Tongue (tissue), 3 donors: ENCODE measurements at places on chromosomes 2 and 18.

GRCh38 chr2:213764849-213765248, 480.6 kb downstream of the SPAG16 start:
- no peak for DNase-seq

DNA sequence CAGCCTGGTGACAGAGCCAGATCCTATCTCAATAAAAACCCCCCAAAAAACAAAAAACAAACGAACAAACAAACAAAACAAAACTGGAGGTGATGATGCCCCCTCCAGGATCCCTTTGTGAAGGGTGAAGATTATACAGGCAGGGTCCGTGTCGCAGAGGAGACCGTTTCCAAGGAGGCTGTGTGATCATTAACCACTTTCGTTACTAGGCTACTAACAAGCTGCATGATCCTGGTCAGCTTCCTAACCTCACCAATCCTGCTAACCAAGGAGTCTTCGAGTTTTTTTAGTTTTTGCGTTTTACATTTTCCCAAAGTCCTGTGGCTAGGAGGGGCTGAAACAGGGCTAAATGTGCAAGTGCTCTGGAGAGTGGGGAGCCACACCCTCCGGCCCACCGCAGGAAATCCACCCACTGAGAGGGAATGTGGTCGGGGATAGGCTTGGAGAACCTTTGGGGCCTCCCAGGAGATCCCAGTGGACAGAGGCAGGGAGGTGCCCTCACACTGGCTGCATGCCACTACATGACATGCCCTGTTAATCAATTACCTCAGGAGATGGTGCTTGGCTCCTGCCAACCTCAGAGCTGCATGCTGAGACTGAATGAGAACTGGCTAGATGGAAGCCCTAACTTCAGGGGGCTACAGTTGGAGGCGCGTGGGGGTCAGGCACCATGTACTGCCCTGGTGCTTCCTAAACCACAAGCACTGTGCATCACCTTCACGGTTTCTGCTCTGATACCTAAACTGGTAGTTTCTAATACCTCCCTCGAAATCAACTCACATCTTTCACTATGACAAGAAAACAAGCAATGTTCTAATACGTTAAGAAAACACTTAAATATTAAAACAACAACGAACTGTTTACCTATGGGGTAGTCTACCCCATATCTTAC, 67.5 kb upstream of the RGPD5 start:
- DNase-seq: peak; percentile 69

DNA sequence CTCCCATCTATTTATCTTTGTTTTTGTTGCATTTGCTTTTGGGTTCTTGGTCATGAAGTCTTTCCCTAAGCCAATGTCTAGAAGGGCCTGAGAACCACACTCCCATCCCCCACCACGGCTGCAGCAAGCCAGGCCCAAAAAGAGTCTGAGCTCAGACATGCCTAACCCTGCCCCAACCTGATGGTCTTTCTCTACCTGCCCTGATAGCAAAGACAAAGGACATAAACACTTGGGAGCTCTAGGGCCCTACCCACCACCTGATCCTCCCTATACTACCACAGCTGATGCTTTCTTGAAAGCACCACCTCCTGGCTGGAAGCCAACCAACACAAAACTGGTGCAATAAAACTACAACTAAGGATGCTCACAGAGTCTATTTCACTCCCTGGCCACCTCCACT, 233.4 kb downstream of the WDR7 start:
- no peak for DNase-seq

GRCh38 chr2:207107551-207107950, 58.2 kb downstream of the KLF7 start:
- no peak for DNase-seq

- no peak for DNase-seq
Observed at GRCh38 chr2:137420744-137421143, 543.5 kb upstream of the HNMT start.

DNA sequence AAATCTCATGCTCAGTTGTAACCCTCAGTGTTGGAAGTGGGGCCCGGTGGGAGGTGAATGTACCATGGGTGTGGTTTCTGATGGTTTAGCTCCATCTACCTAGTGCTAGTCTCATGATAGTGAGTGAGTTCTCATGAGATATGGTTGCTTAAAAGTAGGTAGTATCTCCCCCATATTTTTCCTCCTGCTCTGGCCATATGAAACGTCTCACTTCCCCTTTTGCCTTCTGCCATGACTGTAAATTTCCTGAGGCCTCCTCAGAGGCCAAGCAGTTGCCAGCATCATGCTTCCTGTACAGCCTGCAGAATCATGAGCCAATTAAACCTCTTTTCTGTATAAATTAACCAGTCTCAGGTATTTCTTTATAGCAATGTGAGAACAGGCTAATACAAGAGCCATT, 62.8 kb upstream of the RNF152 start:
- no peak for DNase-seq

DNA sequence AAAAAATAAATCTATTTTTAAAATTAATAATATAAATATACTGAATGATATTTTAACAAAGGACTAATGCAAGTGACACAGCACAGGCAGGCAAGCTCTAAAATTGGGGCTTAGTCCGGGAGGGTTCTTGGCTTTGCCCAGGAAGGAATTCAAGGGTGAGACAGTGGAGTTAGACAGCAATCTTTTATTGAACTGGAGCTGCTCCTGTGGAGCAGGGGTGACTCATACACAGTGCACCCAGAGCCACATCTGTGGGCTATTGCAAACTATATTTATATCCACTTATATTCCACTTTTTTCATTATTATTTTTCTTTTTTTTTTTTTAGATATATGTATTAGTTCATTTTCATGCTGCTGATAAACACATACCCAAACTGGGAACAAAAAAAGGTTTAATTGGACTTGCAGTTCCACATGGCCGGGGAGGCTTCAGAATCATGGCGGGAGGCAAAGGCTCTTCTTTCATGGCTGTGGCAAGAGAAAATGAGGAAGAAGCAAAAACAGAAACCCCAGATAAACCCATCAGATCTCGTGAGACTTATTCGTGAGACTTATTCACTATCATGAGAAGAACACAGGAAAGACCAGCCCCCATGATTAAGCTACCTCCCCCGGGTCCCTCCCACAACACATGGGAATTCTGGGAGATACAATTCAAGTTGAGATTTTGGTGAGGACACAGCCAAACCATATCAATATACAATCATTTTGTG, 437.1 kb downstream of the BCL11A start:
- DNase-seq: no peak

DNA sequence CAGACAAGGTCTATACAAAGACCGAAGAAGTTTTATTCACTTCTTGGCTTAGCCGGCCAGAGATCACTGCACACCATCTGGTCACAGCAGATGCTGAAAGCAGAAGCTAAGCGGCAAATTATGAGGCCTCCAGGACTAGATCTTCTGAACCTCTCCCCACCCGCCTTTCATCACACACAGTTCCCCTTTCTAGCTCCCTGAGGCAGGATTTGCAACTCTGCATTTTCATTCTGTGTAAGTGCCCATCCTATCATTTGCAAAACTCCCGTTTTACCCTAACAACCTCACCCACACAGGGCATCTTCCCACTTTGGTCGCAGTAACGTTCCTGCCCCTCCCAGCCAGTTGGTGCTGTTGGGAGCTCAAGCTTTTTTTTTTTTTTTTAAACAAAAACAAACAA, 3.1 kb upstream of the MOB1A start:
- peak; percentile 28 for DNase-seq

GRCh38 chr2:171086352-171087290, 74.1 kb downstream of the TLK1 start:
- DNase-seq: peak; percentile 42

DNA sequence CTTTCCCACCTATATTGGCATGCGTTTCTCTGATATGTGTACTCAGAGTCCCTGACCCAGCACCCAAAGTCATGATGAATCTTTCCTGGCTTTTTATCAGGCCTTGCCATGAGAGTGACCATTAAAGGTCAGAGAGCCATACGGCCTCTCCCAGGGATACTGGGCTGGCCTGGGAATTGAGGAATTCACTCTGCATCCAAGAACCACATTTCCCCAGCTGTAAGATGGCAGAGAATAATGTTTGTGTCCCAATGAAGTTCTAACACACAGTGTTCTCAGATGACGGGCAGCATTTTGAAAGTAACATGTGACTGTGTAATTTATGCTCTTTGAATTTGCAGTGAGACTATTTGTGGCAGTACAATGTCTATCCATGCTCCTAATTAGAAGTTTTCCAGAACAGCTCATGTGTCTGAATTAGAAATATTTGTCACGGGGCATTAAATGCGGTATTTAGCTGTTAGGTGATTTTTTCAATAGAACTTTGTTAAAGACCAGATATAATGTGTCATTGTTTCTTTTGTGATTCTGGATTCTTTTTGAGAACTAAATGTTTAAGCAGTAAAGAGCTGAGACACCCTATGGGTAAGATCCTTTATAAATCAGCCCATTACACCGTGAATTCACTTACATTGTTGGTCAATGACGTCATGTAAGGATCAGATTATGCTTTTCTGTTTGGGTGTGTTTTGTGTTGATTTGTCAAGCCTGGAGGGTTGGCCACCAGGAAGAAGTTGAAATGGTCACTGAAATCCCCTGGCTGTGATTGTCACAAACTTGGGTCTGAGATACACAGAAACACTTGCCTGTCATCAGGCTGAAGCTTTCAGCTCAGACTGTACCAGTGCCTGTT, 7.3 kb upstream of the SLC3A1 start:
- DNase-seq: peak; percentile 69

- no peak for DNase-seq
Observed at GRCh38 chr2:79713131-79713785, 200.4 kb downstream of the CTNNA2 start.

- DNase-seq: no peak
Observed at GRCh38 chr2:150476809-150477302, 10.6 kb downstream of the RND3 start.

- DNase-seq: peak; percentile 18
Observed at GRCh38 chr18:75202696-75203365, 6.1 kb downstream of the PTGR3 start.

- DNase-seq: no peak
Observed at GRCh38 chr2:167599219-167599618, 648.2 kb downstream of the STK39 start.

GRCh38 chr18:50313031-50313607, 25.6 kb upstream of the CXXC1 start:
- DNase-seq: no peak

- no peak for DNase-seq
Observed at GRCh38 chr2:165002638-165003037, 47.3 kb upstream of the SLC38A11 start.

DNA sequence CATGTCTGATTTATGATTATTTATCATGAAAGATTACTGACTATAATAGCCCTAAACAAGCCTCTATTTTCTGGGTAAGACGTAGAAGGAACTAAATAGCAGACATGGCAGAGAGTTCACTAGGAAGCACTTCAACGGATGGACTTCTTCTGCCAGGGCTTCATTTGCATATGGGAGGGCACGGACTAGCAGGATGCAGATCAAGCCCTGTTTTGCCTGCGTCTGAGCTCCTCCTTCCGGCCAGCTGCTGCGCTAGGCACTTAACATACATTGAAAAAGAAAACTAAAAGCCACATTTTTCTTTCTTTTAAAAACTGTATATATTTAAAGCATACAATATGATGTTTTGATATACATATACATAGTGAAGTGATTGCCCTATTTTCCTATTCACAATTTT, 340.0 kb upstream of the MEX3C start:
- DNase-seq: peak; percentile 68

- no peak for DNase-seq
Observed at GRCh38 chr18:41665210-41665609, 289.8 kb upstream of the PIK3C3 start.

DNA sequence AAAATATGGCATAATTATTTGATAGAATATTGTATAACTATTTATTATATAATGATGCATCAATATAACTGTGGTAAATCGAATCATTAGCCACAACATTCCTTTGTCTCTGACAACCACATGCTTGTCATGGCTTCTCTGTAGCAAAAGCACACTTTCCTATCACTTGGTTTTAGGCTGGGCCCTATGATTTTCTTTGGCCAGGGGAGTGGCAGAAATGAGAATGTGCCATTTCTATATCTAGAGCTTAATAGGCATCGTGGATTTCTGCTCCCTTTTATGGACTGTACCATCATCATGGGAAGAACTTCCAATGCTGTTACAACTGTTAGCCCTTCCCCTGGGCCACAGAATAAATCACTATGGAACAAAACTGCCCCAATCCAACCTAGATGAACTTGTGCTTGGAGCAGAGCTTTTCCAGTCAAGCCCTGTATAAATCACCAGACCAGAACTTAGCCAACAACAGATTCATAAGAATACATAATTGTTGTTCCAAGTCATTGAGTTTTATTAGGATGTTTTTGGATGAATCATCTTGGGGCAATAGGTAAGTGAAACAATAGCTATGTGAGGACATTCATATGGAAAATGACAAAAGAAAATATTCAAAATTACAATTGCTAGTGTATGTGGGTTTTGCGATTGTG, 715.8 kb downstream of the ERBB4 start:
- DNase-seq: no peak

DNA sequence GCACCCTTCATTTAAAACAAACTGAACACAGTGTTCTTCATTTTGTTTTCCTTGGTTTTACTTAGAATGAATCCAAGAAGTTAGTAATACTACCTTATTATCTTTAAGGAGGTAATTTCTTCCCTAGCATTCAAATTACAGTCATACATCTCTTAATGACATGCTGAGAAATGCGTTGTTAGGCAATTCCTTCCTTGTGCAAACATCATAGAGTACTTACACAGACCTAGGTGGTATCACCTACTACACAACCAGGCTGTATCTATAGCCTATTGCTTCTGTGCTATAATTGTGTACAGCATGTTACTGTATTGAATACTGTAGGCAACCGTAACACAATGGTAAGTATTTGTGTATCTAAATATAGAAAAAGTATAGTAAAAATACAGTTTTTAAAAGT, 8.4 kb upstream of the CABYR start:
- no peak for DNase-seq

- DNase-seq: no peak
Observed at GRCh38 chr2:29587402-29588190, 333.8 kb downstream of the ALK start.

DNA sequence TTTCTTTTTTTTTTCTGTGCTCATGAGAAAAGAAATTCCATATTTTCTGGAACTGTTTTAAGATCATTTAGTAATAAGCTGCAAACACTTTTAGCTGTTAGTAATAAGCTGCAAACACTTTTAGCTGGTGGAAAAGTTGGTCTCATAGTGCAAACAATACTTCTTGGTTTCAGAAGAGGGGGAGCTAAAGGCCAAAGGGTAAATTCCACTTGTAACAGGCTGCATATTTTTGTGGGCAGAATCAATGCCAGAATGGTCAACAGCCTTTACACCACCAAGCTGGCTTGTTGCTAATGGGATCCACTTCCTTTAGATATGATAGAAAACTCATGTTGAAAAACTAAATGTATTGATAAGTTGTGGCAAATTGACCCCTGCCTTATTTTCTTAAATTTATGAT, 356.8 kb downstream of the NR4A2 start:
- DNase-seq: peak; percentile 14
